ENCODE measurements at places on chromosomes 2 and 18. TPM values are rescaled to one million over a fixed set of nuclear protein-coding genes. Genes with fewer than 3 reads are reported as not detected.

The ABCG8 gene
- not detected for total RNA-seq

The SERPINB2 gene
- total RNA-seq: not detected

The PLEKHH2 gene
- 0.73 TPM for total RNA-seq

The GKN2 gene
- 3.5 TPM for total RNA-seq

The POTEI gene
- total RNA-seq: not detected

The COL4A4 gene
- total RNA-seq: 1.0 TPM

The ZNF892 gene
- 0.42 TPM for total RNA-seq

The PROKR1 gene
- not detected for total RNA-seq

The SP5 gene
- not detected for total RNA-seq

The IL18R1 gene
- total RNA-seq: 0.80 TPM

The COL6A3 gene
- total RNA-seq: 0.09 TPM

The ITGAV gene
- total RNA-seq: 41.4 TPM

The POMC gene
- not detected for total RNA-seq

The TCF4 gene
- 2.0 TPM for total RNA-seq

The GPR45 gene
- not detected for total RNA-seq

The MFSD2B gene
- 0.36 TPM for total RNA-seq

The ANKRD23 gene
- 1.8 TPM for total RNA-seq

The TXNDC9 gene
- 50.3 TPM for total RNA-seq

All from A549 treated with RU486 at 1 μM for 4 hours (cell line).